HT-29 (cell line): ENCODE measurements at places on chromosomes 1 and 21.

DNA sequence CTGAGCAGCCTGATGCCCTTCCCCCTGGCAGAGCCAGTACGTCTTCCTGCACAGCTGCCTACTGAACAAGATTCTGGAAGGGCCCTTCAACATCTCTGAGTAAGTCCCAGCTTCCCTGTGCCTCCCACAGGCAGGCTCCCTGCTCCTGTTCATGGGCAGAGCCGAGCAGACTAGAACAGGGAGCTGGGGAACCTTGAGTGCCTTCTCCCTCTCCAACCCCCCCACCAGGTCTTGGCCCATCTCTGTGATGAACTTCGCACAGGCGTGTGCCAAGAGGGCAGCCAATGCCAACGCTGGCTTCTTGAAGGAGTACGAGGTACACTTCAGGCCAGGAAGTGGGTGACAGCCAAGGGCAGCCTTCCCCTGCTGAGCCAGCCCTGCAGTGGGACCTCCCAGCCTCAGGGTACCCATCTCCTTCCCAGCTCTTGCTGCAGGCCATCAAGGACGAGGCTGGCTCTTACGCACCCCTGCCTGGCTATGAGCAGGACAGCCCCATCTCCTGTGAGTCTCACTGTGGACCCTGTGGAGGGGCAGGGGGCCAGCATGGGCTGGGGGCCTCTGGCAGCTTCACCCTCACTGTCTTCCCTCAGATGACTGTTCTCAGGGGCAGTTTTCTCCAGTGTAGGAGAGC, 6.4 kb upstream of the LGR6 start:
- DNase-seq = no peak

GRCh38 chr1:234707641-234708040, 97.7 kb upstream of the IRF2BP2 start:
- no peak for DNase-seq

GRCh38 chr1:161084597-161084988, 4.8 kb downstream of the NECTIN4 start:
- DNase-seq = no peak

- DNase-seq = no peak
Measured at GRCh38 chr21:38968887-38969543, 163.3 kb downstream of the ETS2 start.

DNA sequence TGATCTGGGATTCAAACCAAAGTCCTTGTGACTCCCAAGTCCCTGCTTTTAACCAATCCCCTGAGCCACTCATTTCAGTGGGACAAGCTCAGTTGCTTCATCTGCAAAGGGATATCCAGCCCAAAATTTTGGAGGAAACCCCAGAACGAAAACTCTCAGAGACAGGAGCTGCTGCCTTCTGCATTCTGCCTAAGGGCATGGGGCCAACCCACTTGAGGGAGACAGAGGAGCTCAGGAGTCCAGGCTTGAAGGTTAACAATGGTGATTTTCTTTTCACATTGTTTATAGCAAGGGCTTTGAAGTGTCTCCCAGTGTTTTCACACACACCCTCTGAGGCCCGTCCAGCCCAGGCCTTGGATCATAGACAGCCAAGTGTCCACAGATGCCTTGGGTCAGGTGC, 148.1 kb upstream of the CTTNBP2NL start:
- no peak for DNase-seq

- no peak for DNase-seq
Measured at GRCh38 chr1:43042773-43043457, 84.2 kb upstream of the SLC2A1 start.

DNA sequence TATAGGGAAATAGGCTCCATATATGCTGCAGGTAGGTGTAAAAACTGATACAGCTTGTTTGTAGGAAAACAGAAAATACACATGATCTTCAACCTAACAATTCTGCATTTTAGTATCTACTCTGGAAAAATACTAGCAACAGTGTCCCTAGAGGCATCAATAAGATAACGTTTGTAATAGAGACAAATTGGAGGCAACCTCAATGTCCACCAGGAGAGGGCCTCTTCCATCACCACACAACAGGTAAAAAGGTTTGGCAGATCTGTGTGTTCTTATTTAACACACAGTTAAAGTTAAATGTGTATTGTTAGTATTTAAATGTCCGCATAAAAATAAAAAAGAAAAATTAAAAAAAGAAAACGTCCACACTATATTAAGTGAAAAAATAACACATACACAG, 5.4 kb downstream of the EIF2D start:
- DNase-seq = peak; percentile 56

- no peak for DNase-seq
Measured at GRCh38 chr1:51734896-51735745, 118.2 kb downstream of the OSBPL9 start.

DNA sequence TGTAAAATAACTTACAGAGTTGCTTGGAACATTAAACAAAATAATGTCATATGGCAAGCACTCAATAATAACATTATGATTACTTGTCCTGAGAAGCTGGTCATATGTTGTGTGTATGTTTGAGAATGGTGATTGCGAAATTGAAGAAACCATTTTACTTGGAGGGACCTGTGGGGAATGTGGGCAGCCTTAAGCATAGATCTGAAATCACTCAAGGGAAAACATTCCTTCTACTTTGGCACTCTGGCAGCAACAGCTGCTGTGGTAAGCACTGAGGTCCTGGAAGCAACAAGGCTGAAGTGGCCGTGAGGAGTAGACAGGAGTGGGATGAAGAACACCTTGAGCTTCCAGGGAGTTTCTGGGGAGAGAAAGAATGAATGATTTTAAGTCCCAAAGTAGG, 165.4 kb upstream of the ADAMTS5 start:
- no peak for DNase-seq

DNA sequence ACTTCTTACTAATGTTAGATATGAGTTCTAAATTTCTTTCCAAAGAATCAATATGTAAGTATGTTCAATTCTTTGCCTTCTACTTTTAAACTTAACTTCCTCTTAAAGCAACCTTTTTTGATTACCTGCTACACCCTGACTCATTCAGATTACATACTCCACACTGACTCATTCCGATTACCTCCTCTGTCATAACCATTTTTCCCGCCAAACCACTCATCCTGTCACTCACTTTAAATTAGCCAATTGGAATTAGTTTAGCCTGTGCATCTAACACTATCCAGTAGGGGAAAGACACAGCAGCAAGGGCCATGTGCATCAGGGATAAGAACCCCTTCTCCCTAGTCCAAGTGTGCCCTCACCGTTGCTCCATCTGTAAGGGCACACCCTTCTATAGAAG, 815.5 kb downstream of the BRINP3 start:
- no peak for DNase-seq

DNA sequence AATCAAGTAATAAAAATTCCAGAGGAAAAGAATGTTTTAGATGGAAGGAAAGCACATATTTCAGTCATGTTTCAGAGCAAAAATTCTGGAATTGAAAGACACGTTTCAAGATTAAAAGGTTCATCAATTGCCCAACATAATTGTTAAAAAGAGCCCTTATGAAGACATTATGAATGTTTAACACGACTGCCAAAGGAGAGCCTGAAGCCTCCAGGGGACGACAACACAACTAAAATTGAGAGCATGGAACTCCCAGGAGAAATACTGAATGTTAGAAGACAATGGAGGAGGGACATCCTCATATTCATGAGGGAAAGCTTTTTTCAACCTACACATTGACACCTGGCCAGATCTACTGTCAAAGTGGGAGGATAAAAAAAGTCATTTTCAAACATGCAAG, 16.0 kb downstream of the OR2T11 start:
- peak; percentile 58 for DNase-seq

DNA sequence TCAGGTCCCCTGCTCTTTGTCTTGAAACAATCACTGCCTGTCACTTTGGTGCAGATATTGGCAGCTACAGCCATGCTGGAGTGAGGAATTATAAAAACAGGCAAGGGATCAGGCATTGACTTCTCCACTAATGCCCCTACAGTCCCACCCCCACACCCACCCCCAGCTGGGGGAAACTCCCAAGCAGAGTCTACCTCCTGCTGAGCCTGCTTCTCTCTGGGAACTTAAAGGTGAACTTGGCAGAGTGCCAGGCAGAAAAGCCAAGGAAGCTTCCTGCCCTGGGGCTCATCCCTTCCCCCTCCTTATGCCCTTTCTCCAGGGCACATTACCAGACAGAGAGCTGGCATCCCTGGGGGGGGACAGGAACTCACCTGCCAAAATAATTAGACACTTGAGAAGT, 6.7 kb downstream of the NCMAP start:
- DNase-seq = peak; percentile 50

DNA sequence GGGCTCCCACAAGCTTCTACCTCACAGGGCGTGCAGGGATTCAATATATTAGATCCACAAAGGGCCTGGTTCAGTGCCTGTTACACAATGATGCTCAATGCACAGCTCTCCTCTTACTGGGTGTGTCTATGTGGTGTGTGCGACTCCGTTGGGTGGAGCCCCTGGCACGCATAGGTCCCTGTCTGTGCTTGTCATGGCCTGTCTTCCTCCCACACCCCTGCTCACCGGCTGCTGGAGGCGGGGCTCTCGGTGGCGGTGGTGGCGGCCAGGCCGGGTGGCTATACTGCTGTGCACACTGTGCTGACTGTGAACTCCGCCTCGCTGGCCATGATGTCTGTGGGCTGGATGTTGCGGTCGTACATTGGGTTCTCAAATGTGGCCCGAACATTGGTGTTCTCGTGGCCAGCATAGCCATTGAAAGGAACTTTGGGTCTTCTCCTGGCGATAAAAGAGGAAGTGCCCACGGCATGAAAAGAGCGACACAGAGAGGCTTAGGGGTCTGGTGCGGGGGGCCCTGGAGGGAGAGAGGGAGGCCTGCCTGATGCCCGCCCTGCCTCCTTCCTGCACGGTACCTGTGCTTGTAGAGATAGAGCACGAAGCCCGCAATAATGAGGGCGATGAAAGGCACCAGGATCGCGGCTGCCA, 46.9 kb downstream of the ZSCAN20 start:
- DNase-seq = no peak

GRCh38 chr1:218112862-218113261, 172.2 kb upstream of the RRP15 start:
- DNase-seq = peak; percentile 57

- peak; percentile 36 for DNase-seq
Measured at GRCh38 chr1:205588636-205589035, 43.2 kb downstream of the ELK4 start.

- DNase-seq = peak; percentile 78
Measured at GRCh38 chr1:182789138-182790076, at the start of gene NPL. NPL (plus strand) TSS chr1:182789773; CDS start chr1:182794372, 4,599 bp downstream.

GRCh38 chr21:14538483-14538882, 7.6 kb downstream of the SAMSN1 start:
- no peak for DNase-seq

- DNase-seq = no peak
Measured at GRCh38 chr1:229938551-229938950, 128.5 kb upstream of the GALNT2 start.

DNA sequence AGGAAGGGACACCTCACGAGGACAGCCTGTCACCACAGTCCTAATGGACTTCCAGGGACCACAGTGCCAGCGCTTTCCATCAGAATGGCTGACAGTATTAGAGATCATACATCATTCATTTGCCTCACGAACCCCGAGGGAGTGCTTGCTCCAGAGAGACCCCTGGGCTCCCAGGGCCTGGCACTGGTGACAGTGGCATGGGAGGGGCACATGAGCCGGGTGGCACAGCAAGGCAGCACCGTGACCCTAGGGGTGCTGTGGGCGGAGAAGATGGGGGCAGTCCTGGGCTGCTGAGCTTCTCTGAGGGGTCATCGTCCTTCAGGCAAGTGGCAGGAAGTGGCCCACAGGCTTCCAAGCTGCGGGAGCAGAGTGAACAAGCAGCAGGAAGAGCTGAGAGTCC, 16.4 kb upstream of the TSPEAR start:
- no peak for DNase-seq

DNA sequence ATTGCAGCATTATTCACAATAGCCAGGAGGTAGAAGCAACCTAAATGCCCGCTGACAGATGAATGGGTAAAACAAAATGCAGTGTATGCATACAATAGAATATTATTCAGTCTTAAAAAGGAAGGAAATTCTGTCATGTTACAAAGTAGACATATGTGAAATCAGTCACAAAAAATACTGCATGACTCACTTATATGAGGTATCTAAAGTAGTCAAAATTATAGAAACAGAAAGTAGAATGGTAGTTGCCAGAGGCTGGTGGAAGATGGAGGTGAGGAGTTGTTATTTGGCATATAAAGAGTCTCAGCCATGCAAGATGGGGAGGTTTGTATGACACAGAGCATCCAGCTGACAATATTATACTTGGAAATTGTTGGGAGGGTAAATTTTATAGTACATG, 43.0 kb upstream of the EGLN1 start:
- DNase-seq = no peak

DNA sequence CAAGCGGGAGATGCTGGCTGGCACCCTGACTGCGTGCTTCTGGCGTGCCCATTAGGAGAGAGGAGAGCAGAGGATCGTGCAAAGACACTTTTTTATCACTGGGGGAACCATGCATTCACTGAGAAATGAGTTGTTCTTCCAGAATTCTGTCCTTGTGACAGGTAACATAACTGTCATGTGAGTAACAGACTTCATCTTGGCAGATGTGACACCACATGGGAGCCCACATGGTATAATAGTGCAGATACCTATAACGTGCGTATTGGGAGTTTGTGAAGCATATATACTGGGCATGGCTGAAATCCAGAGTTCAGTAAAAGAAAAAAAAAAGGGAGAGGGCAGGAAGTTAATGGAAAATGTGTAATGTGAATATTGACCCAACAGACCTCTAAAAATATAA, 159.6 kb upstream of the BACE2 start:
- no peak for DNase-seq

DNA sequence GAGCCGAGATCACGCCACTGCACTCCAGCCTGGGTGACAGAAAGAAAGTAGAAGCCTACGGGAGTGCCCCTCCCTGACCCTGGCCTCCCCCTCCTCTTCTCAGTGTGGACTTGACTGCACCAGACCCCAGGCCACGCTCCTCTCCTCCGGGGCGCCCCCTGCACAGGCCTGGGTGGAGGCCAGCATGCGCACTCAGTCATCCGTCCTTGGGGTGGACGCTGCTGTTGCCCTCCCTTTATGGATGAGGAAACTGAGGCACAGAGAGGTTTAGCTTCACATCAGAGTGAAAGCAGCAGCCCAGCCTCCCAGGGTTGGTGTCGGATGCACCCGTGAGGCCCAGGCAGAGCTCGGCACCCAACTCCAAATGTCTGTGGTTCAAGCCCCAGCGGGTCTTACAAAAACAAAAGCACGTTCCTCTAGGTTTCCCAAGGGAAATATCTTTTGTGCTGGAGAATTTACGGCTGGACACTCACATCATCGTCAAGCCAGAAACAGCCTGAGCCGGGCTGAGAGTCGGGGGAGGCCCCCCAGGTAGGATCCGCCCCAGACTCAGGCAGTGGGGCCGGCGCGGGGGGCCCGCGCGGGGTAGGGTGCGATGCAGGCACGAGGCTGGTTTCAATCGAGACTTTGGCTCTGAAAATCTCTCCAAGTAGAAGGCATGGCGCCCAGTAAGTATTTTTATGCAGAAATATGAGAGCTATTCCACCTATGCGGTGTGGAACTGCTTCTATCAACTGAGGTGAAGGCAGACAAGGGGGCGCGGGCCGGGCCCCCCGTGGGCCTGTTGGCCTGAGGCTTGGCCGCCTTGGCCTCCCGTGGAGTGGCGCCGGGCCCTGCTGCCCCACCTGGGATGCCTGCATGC, 36.6 kb downstream of the MORN1 start:
- no peak for DNase-seq
